GM23248 (cell line): ENCODE measurements at places on chromosomes 3 and 15.
A peak's percentile ranks its signal among the peaks of the same experiment; 100 is the strongest.

GRCh38 chr3:42651248-42652091 lies 2.0 kb upstream of the ZBTB47 start:
- DNase-seq: peak; percentile 92

GRCh38 chr3:45417930-45418847 lies 29.8 kb downstream of the LARS2 start:
- DNase-seq: no peak

DNA sequence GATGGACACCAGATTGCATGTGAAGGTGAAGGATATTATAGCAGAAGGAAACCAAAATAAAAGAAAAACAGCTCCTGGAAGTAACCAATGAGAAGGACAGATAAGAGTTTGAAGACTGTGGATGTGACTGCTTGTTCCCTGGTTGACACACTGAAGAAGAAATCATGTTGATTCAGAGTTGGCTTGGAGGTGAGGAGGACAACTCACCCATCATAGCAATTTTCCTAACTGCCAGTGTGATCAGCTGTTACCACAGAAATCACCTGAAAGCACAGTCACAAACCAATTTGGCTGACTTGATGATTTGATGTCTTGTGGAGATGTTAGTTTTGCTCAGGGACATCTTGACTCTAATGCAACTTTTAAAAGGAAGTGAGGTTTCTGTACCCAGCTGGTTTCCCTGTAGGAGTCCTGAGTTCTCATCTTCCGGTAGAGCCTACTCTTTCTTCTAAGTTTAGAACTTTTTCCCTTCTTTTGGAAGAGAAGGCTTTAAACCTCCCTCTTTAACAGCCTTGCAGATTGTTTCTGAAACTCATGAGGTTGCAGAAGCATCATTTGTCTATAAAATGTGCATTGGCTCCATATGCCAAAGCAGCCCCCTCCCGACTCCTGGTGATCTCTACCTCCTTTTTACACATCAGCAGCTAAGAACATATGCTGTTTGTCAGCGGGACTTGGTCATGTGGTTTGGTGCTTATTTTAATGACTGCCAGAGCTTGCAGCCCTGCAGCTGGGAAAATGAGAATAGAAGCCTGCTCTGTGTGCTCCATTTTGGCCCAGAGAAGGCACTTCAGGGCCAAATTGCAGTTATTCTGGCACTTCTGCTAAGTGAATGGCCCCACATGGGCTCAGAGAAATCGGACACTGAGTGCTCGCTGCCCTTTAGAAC lies 10.3 kb downstream of the ATG7 start:
- no peak for DNase-seq

GRCh38 chr3:188529228-188529627 lies 375.3 kb downstream of the LPP start:
- DNase-seq: peak; percentile 14

- peak; percentile 56 for DNase-seq
Measured at GRCh38 chr3:146334151-146334550, 83.2 kb upstream of the PLSCR4 start.

GRCh38 chr3:173920386-173920785 lies 522.8 kb downstream of the NLGN1 start:
- DNase-seq: peak; percentile 30

DNA sequence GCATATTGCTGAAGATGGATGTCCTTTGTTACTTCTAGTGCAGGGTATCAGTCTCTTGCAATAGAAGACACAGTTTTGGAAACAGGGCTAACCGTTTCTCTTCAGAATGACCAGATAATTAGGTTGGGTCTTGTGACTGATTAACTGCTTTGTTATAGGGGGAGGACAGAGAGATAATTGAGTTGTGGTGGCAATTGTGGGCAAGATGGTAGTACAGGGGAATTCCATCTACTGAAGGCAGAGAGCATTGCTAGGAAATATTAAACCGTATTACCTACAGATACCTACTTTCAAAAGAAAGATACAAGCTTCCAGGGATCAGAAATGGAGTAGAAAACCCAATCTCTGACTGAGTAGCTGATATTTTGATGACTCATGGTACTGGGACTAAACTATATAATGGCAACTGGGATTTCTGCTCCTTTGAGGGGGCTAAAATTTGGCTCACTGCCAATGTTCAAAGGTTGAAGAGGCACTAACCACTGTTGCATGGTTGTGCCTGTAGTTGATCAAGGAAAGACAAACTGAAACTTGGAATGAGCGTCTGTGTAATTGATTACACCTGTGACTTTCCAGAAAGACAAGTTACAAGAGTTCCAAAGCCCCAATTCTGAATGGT lies 4.2 kb downstream of the PRR23B start:
- peak; percentile 2 for DNase-seq

DNA sequence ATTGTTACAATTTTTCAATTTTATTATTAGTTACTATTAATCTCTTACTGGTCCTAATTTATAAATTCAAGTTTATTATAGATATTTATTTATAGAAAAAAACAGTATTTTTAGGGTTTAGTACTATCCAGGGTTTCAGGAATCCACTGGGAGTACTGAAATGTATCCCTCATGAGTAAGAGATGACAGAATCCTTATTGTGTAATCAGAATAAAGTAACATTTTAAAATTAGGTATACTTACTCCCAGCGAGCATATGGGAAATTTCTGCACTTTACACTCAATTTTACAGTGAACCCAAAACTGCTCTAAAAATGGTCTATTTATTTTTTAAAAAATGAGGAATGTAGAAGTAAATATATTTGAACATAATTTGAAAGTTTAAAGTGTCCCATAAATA lies 202.7 kb downstream of the CGGBP1 start:
- DNase-seq: peak; percentile 75

GRCh38 chr3:188000361-188000861 lies 153.5 kb upstream of the LPP start:
- DNase-seq: no peak

GRCh38 chr3:70999730-71000129 lies 583.8 kb downstream of the FOXP1 start:
- peak; percentile 92 for DNase-seq

- DNase-seq: no peak
Measured at GRCh38 chr3:193530231-193531165, 24.2 kb downstream of the ATP13A4 start.

DNA sequence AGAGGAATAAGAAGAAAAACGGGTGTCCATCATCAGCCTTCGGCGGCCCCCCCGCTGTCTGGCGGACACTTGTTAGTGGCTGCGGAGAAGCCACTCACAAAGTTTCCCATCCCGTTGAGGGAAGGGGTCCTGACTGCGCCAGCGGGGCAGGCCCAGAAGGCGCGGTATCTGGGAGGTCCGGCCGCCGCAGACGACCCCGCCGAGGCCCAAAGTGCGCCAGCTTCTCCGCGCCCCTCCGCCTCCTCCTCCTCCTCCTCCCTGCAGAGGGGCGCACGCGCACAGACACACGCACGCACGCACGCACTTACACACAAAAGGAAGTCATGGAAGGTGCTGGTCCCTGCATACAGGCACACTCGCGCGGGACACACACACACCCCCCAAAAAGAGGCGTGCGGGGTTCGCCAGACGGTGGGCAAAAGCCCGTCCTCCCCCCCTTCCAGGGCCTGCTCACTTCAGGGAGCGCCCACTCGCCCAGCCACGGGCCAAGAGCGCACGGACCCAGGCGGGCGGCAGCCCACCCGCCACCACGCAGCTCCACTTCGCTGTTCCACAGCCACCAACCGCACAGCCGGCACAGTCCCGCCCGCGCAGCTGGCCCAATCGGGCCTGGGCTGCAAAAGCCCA lies 18.0 kb downstream of the ZNF148 start:
- peak; percentile 70 for DNase-seq

DNA sequence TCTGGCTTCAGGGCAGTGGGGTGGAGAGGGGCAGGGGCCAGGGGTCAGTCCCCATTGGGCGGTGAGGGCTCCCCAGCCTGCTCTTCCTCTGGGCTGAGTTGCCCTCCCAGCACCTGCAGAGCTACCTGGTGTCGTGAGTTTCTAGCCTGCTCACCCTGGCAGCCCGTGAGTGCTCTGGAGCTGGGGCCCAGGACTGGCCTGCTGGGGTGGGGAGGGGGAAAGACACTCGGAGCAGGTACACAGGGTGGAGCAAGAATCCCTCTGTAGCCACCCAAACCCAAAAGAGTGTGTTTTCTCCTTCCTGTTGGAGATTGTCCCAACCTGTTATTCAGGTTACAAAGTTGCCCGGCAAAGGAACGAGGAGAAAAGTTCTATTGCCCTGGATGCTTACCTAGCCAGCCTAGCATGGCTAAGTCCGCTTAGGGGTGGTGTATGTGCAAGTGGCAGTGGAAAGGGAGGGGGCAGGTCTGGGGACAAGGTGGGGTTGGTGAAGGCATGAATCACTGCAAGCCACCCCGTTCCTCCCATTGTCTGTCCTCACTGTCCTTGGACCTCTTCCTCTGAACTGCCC lies 8.9 kb downstream of the FAM3D start:
- DNase-seq: no peak

DNA sequence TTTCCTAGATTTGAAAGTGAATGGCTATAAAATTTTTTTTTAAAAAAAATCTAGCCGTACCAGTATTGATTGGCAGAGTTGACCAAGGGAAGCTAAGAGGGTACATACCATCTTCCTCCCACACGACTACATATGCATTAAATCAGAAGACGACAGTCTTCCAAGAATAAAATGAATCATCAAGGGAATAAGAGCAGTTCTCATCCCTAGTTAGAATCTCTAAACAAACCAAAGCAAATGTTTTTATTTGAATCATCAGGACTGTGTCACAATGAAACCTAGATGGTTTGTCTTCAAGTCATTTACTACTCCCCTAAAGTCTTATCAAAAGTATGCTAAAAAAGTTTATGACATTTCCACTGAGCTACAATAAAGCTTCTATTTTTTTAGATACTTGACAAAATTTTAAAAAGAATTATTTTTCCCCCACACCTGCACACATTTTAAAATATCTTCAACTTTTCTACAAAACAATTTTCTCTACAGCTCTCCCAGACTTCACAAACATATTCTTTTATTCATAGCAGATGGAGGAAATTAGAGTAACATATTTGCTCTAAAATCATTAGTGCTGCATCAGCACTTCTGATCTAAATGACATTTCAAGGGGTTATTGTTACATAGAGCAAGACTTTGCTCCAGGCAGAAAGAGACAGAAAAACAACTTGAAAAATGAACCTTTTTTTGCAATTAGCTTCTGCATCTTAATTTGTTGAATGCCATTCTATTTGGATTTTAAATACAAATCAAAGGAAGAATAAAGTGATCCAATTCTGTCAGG lies 547.1 kb downstream of the FHIT start:
- DNase-seq: peak; percentile 69

- peak; percentile 82 for DNase-seq
Measured at GRCh38 chr15:49902685-49903501, 216.1 kb downstream of the ATP8B4 start.

GRCh38 chr15:88681610-88682221 lies 42.9 kb downstream of the ISG20 start:
- no peak for DNase-seq

GRCh38 chr15:25051399-25052154 lies 96.8 kb downstream of the SNRPN start:
- DNase-seq: no peak

DNA sequence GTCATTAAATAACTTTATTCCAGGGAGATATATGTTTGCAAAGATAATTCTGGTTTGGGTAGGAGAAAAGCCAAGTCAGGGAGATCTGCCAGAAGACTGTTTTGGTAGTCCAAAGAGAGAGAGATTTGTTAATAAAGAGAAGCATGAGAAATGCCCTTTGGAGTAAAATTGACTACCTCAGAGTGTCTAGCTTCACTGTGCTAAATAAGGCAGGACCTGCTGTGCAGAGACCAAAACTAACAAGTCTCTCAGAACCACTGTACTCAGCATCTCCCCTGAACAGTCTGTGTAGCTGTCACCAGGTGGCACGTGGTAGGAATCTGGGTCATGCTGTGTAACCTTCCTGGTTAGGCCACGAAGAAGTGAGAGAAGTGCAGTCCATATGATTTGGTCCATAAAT lies 31.6 kb upstream of the SLC35G2 start:
- peak; percentile 52 for DNase-seq

GRCh38 chr3:128455786-128456748 lies 10.6 kb downstream of the DNAJB8 start:
- DNase-seq: peak; percentile 34

GRCh38 chr15:42157981-42158765 lies 1.7 kb upstream of the PLA2G4F start:
- peak; percentile 88 for DNase-seq

DNA sequence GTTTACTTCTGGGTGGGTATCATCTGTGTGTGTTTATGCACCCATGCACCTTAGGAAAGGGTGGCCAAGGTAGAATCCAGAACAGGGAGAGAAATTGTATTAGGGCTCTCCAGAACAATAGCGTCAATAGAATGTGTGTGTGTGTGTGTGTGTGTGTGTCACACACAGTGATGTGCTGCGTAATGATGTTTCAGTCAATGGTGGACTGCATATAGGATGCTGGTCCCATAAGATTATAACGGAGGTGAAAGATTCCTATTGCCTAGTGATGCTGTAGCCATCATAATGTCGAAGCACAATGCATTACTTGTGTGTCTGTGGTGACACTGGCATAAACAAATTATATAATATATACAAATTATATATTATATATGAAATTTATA lies 69.3 kb upstream of the PRR23C start:
- DNase-seq: no peak

GRCh38 chr15:38487378-38487777 lies 33.5 kb downstream of the FAM98B start:
- no peak for DNase-seq

GRCh38 chr3:31182661-31183060 lies 288.2 kb upstream of the GADL1 start:
- DNase-seq: no peak

GRCh38 chr3:132231633-132232032 lies 85.6 kb upstream of the ACP3 start:
- peak; percentile 83 for DNase-seq

DNA sequence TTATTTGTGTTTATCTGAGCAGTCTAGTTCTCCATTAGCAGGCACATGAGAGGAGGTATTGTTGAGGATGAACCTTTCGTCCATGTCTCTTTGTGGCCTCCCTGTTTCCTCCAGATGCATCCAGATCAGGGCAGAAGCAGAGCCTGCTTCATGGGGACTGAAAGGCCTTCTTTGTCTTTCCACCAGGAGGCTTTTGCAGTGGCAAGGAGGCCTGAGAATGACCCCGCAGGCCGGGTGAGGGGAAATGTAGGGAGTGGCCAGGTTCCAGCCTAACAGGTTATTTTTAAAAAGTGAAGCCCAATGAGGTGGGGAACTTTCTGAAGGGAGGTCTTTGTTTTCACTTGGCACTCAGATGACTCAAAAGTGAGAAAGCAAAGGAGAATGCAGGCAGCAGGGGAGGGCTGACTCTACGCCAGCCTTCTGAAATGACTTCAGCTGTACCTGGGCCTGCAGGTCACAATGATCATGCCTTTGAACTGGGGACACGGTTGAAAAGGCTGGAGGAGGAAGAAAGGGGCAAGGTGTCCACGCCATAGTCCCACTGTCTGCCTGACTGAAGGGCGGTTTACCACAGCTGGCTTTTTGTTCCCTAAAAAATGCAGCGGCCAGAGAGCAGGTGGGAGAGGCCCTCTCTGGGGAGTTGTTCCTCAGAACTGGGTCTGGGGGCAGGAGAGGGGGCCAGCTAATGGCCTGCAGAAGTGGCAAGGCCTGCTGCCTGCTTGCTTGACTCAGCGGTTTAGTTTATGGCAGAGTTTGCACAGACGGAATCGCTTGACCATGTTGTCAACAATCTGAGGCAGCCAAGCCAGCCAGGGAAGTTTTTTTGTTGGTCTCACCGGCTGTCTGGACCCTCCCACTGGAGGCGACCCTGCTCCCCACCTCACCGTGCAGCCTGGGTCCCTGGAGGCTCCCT lies 28.7 kb downstream of the CMTM7 start:
- peak; percentile 50 for DNase-seq
